NCI-H146 (cell line): ENCODE measurements at places on chromosomes 12 and 14.
A peak's percentile ranks its signal among the peaks of the same experiment; 100 is the strongest.

- peak; percentile 89 for DNase-seq
These were observed 162.9 kb upstream of the PRMT8 start for GRCh38 chr12:3328081-3328480.

DNA sequence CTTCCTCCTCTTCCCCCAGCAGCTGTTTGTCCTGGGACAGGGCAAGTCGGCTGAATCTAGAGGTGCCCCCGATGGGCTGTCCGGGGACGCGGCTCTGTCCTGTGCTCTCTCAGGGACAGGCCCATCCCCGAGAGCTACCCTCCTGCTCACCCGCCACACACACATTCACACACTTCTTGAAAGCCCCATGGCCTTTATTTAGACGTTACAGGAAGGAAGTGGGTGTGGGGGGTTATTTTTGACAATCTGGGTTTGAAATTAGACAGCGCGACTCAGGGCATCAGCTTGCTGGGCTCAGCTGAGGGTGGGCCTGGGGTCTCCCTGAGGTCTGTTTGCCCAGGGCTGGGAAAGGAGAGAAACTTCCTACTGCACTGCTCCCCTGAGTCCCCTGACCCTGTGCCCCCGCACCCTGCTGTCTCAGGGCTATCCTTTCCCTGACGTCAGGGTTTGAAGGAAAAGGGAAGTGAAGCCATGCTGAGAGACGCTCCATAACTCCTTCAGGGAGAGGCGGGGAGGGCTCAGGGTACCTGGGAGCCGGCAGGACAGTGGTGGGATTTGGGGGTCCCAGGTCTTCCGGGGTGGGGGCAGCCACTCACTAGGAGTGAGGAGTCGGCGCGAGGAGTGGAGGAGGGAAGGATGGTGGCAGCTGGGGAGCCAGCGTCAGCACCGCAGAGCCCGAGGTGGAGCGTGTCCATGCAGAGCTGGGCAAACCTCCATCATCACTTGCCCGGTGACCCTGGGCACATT is 8.1 kb downstream of the PTPN6 start:
- DNase-seq, result no peak

DNA sequence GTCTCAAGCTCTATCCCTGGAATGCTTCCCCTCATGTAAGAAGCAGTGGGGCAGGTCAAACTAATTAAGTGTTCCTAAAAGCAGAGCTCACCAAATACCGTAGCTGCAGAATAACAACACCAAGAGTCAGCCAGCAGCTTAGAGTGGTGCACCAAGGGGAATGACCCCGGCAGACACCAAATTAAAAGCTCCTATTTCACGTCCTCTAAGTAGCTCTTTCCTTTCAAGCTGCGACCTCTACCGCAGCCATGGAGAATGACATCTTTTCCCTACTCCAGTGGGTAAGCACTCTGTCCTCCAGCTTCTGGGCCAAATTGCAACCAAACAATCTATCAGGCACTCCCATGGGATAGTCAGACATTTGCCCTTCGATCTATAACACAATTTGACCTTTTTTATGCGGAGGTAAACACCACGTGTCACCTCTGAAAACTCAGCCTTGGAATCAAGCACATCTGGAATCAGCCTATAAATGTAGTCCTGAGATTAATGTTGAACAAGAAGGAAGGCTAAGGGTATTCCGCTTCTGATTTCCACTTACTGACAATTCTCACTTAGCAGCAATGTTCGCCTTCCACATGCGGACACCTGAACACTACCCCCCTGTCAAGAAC is 67.6 kb upstream of the CDKN3 start:
- DNase-seq, result peak; percentile 47

DNA sequence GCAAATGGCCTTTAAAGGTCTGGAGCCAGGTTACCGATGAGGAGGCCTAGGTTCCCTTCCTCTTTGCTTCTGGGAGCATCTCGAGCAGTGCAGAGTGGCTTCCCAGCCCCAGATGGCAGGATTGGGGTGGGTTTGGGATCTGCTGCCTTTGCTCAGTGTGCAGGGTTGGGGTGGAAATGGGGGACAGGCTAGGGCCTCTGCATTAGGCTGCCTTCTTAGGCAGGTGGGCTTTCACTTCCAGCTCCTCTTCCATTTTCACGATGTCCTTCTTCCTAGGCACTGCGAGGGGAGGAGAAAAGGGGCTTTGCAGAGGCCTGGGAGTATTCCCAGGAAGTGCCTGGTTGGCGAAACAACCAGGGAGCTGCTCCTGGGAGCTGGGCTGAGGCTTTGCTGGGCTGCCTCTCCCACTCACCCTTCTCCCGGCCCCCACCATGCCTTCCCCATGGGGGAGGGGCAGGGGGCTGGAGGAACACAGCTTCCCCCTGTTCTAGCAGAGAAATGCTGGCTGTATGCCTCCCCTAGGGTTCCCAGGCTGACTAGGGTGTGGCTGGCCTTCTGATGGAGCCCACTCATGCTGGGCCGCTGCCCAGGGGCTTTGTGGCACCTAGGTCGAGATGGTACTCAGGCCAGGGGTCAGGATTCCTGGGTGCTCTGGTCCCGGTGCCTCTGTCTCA is 2.4 kb downstream of the NR4A1 start:
- DNase-seq, result no peak

DNA sequence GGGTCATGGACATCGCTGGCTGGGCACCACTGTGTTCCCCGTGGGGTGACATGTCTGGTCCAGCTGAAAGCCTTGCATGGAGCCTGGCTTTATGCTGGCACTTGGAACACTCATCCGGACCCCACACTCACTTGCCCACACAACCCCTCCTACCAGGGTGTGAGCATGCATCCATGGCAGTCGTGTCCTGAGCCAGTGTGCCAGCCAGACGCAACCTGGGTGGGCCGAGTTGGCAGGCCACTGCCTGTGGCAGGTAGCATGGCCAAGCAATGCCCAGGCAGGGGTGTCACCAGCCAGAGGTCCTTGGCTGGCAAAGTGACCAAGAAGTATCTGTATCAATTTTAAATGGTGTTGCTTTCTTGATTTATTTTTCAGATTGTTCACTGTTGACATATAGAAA is 141.7 kb downstream of the CCDC59 start:
- DNase-seq, result no peak

DNA sequence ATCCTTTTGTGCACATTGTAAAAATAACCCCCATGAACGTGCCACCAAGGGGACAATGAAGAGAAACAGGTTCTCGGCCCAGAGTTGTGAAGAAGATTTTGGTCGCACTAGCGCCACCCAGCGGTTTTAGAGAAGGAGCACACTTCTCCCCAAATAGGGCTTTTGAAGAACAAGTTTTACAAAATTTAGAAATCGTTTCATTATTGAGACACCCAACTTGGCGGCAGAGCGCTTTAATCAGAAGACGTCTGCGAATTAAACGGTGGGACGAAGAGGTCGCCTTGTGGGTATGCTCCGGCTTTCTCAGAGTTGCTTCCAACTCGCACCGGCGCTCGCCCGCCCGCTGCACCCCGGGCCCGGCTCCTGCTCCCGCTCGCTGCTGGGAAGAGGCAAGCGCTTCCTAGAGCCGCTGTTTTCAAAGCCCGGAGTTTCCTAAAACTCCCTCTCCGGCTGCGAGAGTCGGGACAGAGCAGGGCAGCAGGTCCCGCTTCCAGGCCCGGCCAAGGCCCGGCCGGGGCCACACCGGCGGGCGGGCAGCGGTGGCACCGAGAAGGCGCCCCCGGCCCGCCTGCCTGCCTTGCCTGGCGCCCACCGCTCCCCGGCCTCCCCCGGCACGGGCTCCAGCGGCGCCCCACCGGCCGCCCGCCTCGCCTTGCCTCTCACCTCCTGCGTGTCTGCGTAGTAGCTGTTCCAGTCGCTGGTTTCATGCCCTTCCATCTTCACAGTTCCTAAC is 645 bp downstream of the FOXA1 start:
- peak; percentile 86 for DNase-seq

GRCh38 chr12:25295361-25295760 is 44.6 kb upstream of the KRAS start:
- no peak for DNase-seq

DNA sequence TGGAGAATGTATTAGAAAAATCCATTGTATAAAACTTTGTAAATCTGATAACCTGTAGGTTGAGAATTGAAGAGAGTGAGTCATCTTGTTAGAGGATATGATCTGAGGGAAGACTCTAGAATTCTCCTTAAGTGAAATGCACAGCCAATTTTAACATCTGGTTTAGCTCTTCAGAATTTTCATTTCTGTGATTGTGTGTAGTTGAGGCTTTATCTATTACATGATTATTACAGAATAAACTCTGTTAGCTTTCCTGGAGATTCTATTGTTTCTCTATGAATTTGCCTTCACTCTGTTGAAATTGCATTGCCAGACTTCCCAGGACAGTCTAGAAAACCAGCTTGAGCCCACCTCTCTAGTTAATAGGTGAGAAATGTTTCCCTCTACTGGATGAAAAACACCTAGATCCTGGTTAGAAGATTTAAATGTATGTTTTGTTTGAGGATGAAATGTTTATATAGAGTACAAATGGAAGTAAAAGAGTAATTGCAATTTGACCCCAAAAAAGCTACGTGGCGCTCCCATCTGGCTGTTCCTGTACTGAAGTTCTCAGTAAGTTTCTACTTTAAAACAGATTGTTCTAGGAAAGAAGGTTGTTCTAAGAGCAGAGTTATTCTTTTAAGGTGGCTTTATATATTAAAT is 2.9 kb downstream of the NUDT4 start:
- no peak for DNase-seq

DNA sequence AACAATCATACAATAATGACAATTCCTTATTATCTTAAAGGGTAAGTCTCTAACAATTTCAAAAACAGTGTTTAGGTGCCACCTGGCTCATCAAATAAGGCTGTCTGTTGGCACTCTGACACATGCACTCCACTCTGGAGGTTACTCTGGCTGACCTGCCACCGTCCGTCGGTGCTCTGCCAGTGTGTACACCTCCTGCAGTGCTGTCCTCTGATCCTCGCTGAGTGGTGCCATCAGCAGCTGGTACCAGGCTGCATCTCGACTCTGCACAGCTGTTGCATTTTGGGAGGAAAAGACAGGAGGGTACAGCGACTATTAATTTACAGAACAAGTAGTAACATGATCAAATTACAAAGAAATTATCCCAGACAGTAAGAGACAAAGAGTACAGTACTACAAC is 63.9 kb downstream of the IPO8 start:
- peak; percentile 20 for DNase-seq

GRCh38 chr14:65850429-65851135 is 438.1 kb downstream of the FUT8 start:
- no peak for DNase-seq

DNA sequence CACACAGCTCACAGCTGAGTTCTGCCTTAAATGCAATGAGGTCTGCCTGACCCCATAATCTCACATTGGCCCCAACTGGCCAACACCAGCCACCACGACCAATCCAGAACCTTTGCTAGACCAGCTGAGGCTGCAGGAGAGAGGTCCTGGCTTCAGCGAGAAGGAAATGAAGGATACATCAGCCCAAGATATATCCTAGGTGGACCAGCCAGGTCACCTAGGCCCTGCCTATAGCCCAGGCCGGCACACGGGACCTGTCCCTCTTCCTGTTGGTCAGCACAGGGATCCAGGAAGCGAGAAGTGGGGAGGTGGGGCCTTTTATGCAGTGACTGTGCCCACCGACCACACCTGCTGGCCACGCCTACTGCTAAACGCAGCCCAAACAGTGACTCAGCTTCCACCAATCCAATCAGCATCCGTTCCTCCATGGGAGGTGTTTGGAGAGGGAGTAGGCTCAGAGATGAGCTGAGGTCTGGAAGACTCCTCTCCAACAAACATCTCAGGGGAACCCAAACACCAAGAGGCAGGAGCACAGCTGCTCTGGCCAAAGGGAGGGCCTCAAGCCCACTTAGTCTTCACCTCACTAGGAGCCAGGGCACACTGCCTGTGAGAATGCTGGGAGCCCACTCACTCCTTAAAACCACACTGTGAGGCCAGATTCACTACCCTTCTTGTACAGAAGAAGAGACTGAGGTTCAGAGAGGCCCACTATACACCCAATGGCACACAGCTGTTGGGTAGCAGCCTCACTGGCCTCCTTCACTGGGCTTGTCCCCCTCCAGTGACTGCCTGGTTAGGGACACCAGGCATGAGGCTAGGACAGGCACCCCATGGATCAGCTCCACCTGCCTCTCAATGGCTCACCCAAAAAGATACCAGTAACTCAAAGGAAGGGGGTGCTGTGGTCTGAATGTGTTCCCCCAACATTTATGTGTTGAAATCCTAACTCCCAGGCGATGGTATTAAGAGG is 51.3 kb upstream of the PPP2R5C start:
- peak; percentile 17 for DNase-seq

GRCh38 chr12:5459051-5459782 is 27.3 kb downstream of the NTF3 start:
- no peak for DNase-seq

DNA sequence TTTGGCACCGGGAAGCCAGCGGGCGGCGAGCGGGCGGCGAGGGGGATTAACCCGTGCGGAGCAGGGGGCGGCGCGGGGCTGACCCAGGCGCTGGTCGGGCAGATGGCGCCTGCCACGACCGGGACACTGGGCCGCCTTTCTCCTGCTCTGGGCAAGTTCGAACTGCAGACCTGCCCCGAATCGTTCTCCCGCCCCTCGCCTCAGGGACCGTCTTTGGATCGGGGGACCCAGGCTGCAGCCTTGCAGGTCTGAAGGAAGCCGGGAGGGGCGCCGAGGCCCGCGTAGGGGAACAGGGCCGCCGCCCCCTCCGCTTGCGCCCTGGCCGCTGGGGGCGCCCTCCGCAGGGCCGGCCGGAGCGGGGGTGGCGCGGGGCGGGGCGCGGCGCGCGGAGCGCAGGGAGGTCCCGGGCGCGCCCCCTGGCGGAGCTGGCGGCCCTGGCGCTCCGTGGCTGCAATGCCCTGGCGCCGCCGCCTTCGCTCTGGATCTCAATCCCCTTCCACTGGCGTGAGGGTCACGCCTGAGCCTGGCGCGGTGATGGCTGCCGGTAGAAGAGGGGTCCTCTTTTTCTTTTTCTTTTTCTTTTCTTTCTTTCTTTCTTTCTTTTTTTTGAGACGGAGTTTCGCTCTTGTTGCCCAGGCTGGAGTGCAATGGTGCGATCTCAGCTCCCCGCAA is 449 bp upstream of the LTBP2 start:
- DNase-seq, result peak; percentile 54

DNA sequence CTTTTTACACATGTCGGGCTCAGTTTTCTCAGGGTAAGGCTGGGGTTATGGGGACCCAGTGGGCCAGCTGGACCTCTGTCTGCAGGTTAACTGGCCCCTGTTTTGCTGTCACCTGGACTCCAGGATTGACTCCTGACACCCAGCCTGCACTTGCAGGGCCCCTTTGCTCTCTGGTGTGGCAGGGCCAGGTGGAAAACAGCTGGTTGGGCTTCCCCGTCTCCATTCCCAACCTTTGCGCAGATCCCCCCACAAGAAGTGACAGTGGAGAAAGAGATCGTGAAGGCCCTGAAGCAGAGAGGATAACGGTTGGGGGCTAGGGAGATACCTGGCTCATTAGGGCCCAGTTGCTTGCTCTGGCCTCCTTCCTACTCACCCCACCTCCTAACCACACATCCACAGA is 1.5 kb upstream of the PPP1R1A start:
- DNase-seq, result no peak
